ENCODE measurements at places on chromosomes 2 and 18. TPM values are rescaled to one million over a fixed set of nuclear protein-coding genes. Genes with fewer than 3 reads are reported as not detected.
A peak's percentile ranks its signal among the peaks of the same experiment; 100 is the strongest.

CCT7 gene
- total RNA-seq = 696 TPM

CCL20 gene
- total RNA-seq = 4.4 TPM

RBFA gene
- 46.0 TPM for total RNA-seq

LRP2 gene
- total RNA-seq = 0.09 TPM

SCN7A gene
- not detected for total RNA-seq

CCDC102B gene
- 1.1 TPM for total RNA-seq

VWA3B gene
- total RNA-seq = not detected

HAAO gene
- 0.26 TPM for total RNA-seq

OR6B2 gene
- total RNA-seq = not detected

DNA sequence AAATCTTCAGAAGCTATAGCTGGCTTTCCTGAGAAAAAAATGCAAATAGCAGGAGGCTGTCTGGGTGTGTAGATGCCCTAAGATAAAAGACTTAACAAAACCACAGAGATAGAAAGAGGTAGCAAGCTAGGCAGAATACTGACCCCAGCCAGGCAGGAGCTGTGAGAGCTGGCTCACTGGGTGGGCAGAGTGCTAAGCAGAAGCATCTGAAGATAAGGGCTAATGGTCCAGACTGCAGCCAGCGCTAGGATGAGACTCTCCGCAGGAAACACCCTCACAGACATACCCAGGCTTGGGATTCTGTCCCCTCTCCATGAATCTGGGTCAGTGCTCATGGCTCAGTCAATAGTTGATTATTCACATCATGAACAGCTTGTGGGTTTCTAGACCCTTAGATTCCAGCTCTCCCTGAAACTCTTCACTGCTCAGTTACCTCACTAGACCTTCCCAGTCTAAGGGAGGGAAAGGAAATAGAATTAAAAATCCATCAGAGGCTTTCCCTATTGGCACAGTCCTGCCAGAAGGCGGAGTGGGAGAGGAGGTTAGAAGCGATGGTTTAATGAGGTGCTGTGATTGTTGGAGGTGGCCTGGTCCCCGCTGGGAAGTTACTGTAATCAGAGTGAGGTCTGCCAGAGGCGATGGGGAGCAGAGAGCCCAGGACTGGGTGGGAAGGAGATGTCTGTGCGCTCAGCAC lies 21.4 kb upstream of the CCBE1 start:
- H3K4me3 ChIP-seq = no peak overlapping the region
- no peaks in the 10 kb centered on the region for H3K4me1 ChIP-seq
- H3K36me3 ChIP-seq = no peaks in the 10 kb centered on the region
- H3K27ac ChIP-seq = no peak overlapping the region
- H3K27me3 ChIP-seq = no peaks in the 10 kb centered on the region
- DNase-seq = no peak

DNA sequence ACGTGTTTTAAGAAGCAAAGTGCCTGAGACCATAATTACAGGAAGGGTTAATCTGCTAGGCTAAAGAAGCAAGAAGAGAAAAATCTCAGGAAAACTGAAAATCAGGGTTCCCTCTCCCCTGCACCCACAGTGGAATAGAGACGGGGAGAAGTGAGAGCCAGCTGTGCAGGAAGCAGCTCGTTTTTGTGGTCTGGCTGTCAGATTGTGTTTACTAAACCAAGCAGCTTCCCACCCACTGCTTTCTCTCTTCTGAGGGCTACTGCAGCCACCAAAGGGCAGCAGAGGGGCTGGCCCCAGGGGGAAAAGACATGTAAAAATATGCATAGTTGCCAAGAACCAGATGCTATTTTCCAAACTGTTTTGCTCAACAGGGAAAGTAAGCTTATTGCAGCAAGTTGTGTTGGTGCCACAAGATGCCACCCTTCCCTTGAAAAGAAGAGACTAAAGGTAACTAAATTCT lies 72.6 kb upstream of the THUMPD2 start:
- no peak overlapping the region for H3K27ac ChIP-seq
- H3K4me3 ChIP-seq = no peak overlapping the region
- H3K36me3 ChIP-seq = no peaks in the 10 kb centered on the region
- peaks cover 6% of the 10 kb centered on the region for H3K4me1 ChIP-seq

DNA sequence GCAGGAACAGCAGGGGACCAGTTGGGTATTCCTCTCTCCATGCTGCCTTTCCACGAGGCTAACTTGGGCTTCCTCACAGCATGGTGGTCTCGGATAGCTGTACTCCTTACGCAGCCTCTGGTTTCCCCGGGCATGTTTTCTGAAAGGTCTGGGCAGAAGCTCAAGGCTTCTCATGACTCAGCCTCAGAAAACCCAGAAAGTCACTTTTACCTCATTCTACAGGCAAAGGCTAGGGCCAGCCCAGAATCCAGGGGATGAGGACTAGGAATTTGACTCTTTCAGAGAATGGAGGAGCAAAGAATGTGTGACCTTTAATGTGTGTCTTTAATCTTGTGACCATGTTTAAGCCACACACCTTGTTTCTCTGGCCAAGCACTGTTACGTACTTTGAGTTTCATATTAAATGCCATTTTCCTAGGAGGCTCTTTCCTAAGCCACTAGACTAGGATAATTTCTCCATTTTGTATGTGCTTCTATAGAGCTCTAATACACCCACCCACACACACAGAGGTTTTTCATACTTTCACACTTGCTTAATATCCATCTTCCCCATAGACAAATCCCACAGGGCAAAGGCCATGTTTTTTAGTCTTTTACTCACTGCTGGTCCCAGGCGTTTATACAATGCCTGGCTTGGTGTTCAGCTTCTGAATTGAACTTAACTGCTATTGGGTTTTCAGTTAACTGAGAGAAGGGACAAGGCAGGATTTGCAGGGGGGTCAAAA lies 77.3 kb downstream of the LONRF2 start:
- H3K4me1 ChIP-seq = no peaks in the 10 kb centered on the region
- peaks cover under 1% of the 10 kb centered on the region for H3K27me3 ChIP-seq
- DNase-seq = no peak
- no peaks in the 10 kb centered on the region for H3K36me3 ChIP-seq
- no peak overlapping the region for H3K27ac ChIP-seq
- no peak overlapping the region for H3K4me3 ChIP-seq

DNA sequence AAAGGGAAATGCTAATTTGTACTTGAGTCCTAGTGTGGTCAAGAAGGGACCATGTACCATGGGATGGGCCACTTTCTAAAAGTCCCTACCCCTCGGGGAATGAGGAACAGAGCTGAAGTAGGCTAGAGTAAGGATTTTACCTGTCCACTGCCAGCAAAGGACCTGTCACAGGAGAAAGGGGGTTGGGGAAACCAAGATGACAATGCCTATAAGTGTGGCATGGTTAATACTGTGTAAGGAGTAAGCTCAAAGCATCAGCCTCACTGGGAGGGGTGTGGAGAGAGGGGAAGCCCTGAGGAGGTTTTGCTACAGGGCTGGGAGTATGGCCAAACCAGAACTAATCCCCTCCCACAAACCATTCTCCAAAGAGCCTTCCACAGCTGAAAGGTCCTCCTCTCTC lies 15.8 kb downstream of the GKN2 start:
- no peak overlapping the region for H3K4me3 ChIP-seq
- no peak overlapping the region for H3K27ac ChIP-seq
- no peaks in the 10 kb centered on the region for H3K4me1 ChIP-seq
- peak; percentile 41 for DNase-seq
- H3K27me3 ChIP-seq = peaks cover 48% of the 10 kb centered on the region

DNA sequence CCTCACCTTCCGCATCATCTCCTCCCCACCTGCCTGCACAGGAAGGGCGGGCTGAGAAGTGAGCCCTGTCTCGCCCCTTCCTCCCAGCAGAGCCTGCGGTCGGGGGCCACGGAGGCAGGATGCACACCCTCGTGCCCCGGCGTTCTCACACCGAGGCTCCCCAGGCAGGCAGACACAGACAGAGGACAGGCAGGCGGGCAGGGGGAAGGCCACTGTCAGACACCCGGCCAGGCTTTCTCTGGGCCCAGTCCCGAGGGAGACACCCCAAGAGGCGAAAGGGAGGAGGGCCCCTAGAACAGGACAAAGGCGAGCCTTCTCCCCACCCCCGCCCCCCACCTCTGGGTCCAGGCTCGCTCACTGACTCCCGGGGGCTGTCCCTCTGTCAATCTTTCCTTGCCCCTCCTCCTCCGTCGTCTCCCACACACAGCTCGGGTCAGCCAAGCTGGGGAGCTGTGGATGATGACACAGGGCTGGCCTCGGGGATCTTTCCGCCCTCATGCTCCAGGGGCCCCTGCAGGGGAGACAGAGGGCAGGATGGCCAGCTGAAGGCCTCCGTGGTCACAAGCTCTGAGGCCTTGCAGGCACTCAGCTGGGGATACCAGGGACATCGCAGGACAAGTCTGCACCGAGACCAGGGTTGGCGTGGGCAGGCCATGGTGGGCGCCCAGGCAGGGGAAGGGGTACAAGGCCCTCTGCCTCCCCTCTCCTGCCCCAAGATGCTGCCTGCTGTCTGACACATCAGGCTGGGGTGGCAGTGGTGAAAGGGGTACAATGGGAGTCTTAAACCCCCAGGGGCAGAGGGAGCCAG lies 24.9 kb downstream of the BIN1 start:
- no peaks in the 10 kb centered on the region for H3K27me3 ChIP-seq

DNA sequence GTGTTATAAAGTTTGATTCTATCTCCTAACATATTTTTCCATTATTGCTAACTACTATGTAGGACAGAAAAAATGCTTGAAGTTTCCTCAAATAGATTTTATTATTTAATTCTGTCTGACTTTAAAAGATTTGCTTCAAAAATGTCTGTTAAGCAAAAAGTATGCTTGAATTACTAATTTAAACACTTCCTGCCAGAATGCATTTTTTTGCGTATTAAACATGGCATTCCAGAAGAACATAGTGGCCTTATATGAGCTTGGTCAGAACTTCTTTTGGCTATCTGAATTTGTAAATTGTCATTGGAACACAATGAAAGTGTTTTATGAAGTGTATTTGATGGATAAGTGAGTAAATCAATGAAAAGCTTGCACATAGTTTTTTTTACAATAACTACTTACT lies 37.8 kb downstream of the MBD5 start:
- peaks cover 2% of the 10 kb centered on the region for H3K36me3 ChIP-seq
- no peak overlapping the region for H3K27ac ChIP-seq
- no peak overlapping the region for H3K4me3 ChIP-seq

GRCh38 chr18:63895190-63895589 lies 7.7 kb downstream of the SERPINB2 start:
- no peaks in the 10 kb centered on the region for H3K36me3 ChIP-seq
- no peak for DNase-seq
- peaks cover 21% of the 10 kb centered on the region for H3K27me3 ChIP-seq
- peaks cover 2% of the 10 kb centered on the region for H3K4me1 ChIP-seq
- H3K27ac ChIP-seq = no peak overlapping the region

DNA sequence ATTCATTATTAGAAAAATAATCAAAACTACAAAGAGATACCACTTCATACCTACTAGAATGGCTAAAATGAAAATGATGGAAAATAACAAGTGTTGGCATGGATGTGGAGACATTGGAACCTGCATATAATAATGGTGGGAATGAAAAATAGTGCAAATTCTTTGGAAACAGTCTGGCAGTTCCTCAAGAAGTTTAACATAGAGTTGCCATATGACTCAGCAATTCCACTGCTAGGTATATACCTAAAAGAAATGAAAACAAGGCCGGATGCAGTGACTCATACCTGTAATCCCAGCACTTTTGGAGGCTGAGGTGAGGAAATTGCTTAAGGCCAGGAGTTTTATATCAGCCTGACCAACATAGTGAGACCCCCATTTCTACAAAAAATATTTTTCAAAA lies 41.6 kb upstream of the ACYP2 start:
- no peaks in the 10 kb centered on the region for H3K36me3 ChIP-seq
- H3K4me3 ChIP-seq = no peak overlapping the region
- peak; percentile 62 for DNase-seq
- peaks cover 7% of the 10 kb centered on the region for H3K4me1 ChIP-seq
- no peak overlapping the region for H3K27ac ChIP-seq
- H3K27me3 ChIP-seq = no peaks in the 10 kb centered on the region

DNA sequence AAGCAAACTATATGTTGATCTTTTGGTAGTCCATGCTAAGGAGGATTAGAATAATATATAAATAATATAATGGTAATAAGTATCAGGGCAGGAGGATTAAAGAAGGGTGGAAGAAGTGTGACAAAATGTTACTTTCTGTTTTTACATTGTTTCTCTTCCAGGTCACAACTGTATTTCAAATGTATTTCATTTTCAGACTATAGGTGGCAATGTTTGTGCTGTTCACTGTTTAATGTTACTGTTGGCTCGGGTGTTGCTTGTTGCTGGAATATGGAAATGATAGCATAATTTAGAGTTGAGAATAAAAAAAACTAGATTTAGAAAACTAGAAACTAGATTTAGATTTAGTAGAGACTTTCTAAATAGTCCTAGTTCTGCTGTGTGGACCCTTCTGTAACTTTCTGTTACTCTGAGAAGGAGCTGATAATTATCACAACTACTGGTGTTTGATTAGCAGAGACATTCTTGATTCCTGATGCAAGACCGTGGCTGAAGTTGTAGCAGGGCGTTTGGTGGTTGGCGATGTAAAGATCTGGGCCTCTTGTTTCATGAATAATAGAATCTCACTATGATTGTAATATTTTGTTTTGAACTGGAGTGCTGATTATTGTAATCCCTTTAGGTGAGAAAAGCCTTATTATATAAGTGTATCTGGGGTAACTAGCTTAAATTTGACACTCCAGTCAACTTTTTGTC lies 7.9 kb downstream of the NEDD4L start:
- no peak overlapping the region for H3K4me3 ChIP-seq
- peaks cover 17% of the 10 kb centered on the region for H3K27me3 ChIP-seq
- H3K36me3 ChIP-seq = no peaks in the 10 kb centered on the region
- DNase-seq = no peak

DNA sequence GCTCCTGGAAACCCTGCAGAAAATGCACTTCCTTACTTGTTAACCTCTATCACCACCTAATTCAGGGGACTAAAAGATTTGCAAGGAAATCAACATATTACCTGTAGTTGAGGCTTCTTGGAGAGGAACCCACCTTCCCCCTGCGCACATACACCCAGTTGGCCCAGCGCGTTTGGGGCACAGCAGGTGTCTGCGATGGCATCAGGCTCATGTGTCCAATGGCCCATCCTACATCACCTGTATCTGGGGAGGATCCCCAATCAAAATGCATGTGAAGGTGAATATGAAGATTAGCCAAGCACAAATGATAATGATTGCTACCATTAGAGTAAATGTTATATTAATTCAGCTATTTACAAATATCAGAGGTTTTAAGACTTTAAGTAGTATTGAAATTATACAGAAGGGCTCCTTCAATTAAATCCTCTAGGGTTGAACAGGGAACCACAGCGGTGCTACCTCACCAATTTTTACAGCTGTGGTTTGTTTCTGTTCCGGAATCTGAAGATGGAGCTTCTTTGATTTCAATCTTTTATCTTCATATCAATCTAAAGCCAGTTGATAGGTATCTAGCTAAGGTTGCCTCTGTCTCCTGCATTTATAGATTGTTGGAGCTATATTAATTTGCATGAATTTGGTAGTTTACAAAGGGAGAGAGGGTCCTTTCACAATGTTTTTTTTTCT lies 486.0 kb downstream of the RNF144A start:
- H3K4me1 ChIP-seq = peaks cover 12% of the 10 kb centered on the region
- DNase-seq = no peak
- H3K36me3 ChIP-seq = no peaks in the 10 kb centered on the region
- H3K4me3 ChIP-seq = no peak overlapping the region
- no peak overlapping the region for H3K27ac ChIP-seq

GRCh38 chr2:54879032-54879431 lies 155.6 kb downstream of the EML6 start:
- no peak for DNase-seq
- H3K27me3 ChIP-seq = peaks cover 12% of the 10 kb centered on the region
- no peak overlapping the region for H3K27ac ChIP-seq

All from activated CD4-positive, alpha-beta T cell treated with anti-CD3 and anti-CD28 coated beads, Interleukin-2, amount 10 ng/mL, durations not matched to agents 24 days and 14 days (primary cell).